ENCODE measurements at places on chromosomes 1 and 21.

GRCh38 chr1:76274302-76274701, 199.8 kb downstream of the ST6GALNAC3 start:
- no peak for DNase-seq

- no peak for DNase-seq
Observed at GRCh38 chr1:168312718-168313604, 32.3 kb downstream of the TBX19 start.

DNA sequence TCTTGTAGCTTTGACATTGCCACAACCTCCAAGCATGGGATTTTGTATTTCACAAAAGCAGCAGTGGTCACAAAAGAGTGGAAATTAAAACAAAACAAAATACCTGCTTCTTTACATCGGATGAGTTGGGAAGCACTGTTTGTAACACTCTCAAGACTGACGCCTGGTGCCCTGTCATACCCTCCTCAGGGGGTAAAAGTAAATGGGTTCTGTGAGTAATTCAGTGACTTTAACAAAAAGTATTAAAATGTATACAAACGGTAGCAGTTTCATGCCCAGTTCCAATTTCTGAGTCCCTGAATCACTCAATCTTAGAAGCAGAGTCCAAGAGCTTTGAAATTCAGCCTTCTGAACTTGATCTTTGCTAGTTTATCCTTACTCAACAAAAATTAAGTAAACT, 152.5 kb downstream of the TIAM1 start:
- no peak for DNase-seq

DNA sequence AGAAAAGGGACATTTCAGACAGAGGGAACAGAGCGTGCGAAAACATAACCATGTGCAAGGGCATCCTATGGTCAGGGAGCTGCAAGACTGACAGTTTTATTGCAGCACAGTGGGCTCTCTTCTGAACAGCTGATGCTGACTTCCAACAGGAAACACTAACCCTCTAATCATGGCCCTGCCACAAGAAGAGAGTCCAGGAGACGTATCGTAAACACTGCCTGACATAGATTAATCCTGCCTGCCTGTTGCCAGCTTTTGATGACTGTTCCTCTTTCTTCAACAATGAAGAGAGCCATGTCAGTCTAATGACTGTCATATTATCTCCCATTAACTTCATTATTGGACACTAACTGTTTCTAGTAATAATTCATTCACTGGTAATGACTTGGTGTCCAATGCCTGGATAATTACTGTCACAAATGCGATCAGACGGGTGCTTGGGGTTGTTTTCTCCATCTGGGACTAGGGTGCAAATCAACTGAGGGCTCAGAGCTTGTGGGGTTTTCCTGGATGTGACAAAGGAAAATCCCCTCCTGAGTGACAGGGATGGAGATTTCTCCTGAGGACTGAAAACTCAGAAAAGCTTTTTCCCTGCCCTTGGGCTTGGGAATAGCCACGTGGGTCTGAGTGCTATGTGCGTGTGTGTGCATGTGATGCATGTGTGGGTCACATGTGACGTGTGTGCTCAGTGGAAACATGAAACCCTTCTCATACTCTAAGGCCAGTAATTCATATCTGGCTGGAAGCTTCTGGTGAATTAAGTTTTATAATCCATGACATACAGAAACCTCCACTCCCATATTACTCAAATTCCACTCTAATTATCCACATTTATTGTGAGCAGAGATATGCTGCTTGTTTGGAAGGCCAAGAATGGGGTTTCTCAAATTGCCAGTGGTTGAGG, 144.0 kb upstream of the PLXNA2 start:
- DNase-seq = no peak

DNA sequence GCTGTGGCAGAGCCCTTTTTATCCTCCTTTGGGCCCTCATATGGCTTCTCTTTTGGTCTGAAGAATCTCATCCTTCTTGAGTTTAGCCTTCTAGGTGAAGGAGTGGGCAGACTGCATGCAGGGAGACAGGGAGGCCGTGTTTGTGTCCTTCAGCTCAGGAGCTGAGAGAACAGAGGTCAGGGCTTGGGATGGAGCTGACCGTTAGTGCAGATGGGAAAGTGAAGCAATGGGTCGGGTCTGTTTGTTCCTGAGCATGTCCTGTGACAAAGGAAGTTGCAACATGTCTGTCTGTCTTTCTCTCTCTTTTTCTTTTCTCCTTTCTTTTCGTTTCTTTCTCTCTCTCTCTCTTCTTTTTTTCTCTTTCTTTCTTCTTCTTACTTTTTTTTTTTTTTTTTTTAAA, 14.9 kb downstream of the MAPKAPK2 start:
- DNase-seq = no peak

DNA sequence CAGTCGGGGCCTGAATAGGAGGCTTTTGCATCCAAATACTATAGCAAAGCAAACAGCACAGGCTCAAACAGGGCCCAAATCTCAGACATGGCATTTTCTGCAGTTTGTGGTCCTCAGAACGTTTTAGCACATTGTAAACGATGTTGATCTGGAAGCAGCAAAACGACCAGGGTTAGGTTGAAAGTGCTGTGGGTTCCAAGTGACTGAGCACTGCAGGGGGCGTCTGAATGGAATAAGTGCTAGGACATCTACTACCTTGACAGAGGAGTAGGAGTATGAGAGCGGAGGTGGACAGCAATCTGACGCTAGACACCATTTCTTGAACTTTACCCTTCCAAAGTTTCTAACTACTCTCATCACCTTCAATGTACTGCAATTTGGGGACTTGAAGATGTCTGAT, 214.9 kb downstream of the BARHL2 start:
- DNase-seq = no peak

DNA sequence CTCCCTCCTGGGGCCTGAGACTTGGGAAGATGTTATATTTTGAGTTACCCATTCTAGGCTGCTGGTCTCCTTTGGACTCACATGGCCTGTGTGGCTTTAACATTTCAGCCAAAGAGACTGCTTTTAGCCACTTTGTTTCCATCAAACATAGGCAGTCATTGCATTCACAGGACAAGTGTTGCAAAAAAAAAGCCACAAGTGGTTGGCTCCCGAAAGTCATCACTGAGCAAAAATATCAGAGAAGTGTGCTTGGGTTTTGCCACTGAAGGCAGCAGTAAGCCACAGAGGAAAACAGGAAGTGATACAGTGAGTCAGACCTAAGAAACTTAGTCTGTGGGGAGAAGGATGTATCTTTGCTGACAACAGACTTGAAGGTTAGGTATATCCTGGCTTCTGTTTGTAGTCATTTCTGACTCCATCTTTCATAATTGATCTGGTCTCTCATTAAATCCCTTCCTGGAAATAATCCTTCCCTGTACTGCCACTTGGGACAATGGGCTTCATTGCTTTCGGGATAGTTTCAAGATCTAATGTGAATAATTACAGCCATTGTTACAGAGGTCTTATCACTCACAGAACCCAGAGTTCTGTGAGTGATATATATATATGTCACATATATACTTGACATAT, 80.9 kb downstream of the COLGALT2 start:
- peak; percentile 38 for DNase-seq

- no peak for DNase-seq
Observed at GRCh38 chr1:215761446-215761845, 194.3 kb downstream of the KCTD3 start.

DNA sequence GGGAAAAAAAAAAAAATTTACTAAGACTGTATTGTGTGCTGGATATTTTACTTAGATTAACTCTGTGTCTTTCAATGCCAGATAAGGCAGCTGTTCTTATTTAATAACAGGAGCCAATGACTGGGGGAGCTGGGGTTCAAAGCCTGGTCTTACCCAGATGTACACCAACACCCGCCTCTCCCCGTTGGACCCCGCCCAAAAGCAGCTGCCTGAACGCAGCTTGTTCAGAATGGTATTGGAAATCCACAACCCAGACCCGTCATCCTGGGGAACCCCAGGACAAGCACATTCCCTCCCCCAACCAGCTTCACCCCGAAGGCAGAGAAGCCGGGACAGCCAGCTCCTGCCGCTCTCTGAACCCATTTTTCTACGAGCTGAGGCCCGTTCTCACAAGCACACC, 113.6 kb upstream of the TMPRSS2 start:
- DNase-seq = no peak

Measured in effector CD4-positive, alpha-beta T cell (primary cell).